ENCODE measurements at places on chromosomes 3 and 15. TPM values are rescaled to one million over a fixed set of nuclear protein-coding genes. Genes with fewer than 3 reads are reported as not detected.

SLC35G2 gene
- total RNA-seq = 28.0 TPM

MED12L gene
- total RNA-seq = 0.23 TPM

IL17RE gene
- total RNA-seq = 1.4 TPM

SLC15A2 gene
- 0.10 TPM for total RNA-seq

ANKRD63 gene
- total RNA-seq = 0.40 TPM
